Suppressor macrophage treated with lipopolysaccharide for 1 hour (primary cell): ENCODE measurements at places on chromosomes 2 and 18.

DNA sequence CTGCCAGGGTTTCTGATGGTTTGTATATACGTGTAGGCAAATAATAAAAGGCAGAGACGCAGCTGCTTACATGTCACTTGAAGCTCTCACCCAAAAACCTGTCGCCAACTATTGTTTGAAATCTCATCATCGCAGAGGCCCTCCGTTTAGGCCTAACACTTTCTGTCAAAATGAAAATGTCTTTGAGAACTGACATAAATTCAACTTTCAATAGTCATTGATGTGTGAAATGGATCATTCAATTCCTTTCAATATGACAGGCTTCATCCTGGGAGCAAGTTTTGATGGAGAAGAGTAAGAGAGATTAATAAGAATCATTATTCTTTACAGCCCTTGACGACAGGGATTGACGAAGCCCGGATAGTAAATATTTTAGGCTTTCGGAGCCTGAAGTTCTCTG is 2.7 kb downstream of the ACTG2 start:
- no peak for DNase-seq

DNA sequence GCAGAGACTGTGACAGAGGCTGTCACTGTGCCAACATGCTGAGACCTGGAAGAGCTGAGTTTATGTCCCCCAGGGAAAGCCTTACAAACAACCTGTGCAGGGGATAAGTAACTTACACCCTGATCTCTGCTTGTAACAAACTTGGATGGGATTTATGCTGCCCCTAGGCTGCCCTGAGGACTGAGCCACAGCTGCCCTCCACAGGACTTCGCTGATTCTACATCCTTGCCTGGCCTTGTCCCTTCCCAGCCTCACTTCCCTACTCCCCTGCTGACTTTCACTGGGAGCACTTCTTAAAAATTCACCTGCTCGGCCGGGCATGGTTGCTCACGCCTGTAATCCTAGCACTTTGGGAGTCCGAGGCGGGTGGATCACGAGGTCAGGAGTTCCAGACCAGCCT is 45.9 kb upstream of the ASAP2 start:
- no peak for DNase-seq

- DNase-seq: no peak
Measured at GRCh38 chr2:234453216-234453615, 43.7 kb downstream of the ARL4C start.

- peak; percentile 31 for DNase-seq
Measured at GRCh38 chr2:37318401-37318800, 6.2 kb downstream of the PRKD3 start.

DNA sequence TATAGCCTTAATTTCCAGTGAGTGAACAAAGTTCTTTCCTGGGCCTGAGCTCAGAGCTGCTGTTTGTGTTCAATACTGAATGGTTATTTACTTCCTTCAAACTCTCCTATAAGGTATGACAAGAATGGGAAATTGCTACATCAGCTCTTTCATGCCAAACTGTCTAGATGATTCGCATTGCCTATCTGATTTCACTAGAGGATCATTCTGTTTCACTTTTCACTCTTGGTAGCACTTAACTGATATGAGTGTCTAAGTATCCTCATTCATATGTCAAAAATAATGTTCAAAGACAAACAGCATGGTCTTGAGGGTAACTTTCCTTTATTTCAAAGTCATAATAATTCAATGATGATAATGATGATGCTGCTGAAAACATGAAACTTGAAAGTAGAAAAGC is 32.9 kb upstream of the SCG2 start:
- no peak for DNase-seq

DNA sequence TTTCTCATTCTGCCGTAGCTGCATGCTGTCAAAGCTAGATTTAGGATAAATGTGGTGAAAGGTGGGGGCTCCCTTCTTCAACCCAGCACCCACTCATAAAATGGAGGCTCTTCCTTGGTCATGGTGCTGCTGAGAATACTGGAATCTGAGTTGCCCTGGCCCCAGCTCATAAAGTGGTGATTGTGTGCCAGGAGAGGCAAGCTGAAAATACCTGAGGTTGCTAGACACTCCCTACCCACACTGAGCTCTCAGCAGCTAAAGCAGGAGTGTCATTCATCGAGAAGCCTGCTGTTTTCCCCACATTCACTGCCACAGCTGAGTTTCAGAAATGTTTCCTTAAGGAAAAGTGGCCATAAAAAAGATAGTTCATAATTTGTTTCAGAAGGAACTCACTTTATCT is 297.1 kb upstream of the RBMS1 start:
- DNase-seq: no peak

GRCh38 chr18:53946594-53946993 is 277.9 kb downstream of the MBD2 start:
- DNase-seq: no peak

DNA sequence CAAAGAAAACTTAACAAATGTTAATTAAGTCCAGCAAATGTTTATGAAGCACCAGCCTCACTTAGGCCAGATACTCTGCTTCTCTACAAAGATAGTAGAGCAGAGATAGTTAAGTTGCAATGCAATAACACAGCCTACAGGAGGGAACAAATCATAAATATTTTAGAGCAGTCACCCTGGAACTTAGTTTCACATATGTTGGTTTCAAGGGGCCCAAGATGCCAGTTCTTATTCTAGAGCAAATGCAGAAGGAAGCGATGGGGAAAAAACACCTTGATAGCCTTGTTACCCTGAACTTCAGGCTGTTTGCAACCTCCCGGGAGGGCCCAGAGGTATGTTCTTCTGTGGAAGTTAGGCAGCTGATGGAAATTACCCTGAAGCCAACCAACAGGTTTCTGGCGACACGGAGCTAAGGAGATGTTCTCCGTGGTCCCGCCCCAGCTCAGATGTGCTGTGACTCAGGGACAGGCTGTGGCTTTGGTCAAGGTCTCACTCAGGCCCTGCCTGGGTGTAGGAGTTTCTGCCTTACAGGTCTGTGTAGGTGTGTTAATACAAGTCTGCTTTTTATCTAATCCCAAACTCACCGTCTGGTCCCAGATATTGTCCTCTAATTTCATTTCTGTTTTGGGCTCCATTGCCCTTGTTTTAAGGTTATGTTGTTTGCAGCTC is 3.8 kb downstream of the CTIF start:
- DNase-seq: no peak

- DNase-seq: no peak
Measured at GRCh38 chr2:238967031-238967977, 119.4 kb downstream of the TWIST2 start.

- DNase-seq: no peak
Measured at GRCh38 chr2:164589522-164589921, 31.8 kb downstream of the GRB14 start.

GRCh38 chr2:230323385-230324106 is 3.4 kb upstream of the SP140L start:
- peak; percentile 8 for DNase-seq

- no peak for DNase-seq
Measured at GRCh38 chr2:23235292-23235691, 149.7 kb upstream of the KLHL29 start.

GRCh38 chr2:201233192-201233811 is 27.0 kb upstream of the CASP8 start:
- DNase-seq: peak; percentile 91

DNA sequence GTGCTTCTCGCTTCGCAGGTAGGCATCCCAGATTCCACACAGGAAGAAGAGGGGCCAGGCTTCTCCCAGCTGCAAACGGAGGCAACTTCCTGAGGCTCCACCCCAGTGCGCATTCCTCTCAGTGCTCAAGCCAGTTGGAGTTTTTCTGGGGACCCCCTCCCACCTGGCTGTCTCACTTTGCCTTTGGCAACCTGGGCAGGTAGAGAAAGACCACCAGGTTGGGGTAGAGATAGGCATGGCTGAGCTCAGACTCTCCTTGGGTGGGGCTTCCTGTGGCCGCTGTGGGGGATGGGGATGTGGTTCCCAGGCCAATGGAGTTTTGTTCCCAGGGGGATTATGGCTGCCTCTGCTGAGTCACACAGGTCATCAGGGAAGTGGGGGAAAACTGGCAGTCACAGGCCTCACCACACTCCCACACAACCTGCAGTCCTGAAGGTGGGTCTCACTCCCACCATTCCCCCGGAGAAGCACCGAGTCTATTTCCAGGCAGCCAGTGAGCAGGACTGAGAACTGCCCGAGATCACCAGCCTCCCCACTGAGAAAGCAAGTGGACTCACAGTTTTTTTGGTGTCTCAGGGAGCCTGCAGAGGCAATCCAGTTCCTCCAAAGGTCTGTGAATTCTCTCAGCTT is 38.1 kb downstream of the SLC39A10 start:
- DNase-seq: no peak

DNA sequence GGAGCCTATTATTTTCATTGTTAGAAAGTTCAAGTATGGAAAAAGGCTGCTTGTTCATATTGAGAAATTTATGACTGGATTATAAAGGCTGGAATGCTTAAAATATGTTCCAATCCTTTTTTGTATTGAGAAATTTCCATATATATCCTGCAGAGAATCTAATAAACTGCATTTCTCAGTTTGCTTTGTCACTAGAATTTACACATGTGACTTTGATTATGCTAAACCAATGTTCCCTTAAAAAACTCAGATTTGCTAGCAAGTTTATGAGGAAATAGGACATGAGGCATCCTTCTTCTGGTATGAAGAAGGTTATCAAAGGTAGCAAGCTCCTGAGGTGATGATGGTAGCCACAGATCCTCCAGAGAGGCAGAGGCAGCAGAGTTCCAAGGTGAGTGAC is 29.2 kb upstream of the DSEL start:
- no peak for DNase-seq

GRCh38 chr2:158217593-158217992 is 115.9 kb downstream of the UPP2 start:
- no peak for DNase-seq

- DNase-seq: peak; percentile 94
Measured at GRCh38 chr2:85707304-85707703, 13.1 kb downstream of the GNLY start.

DNA sequence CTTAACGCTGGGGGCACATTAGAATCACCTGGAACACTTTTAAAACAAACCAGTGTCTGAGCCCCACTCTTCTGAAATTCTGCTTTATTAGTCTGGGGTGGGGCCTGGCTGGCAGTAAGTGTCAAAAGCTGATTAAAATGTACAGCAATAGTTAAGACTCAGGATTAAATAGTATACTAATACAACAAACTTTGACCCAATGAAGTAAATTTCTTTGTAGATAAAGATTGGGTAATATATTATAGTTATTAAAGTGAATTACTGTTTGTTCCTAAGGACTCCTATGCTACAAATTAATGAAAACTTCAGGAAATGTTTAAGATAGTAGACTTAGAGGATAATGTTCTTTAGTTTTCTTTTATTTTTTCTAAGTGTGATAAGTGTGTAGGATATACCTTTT is 160.9 kb downstream of the FAM124B start:
- no peak for DNase-seq

- no peak for DNase-seq
Measured at GRCh38 chr2:150320608-150321007, 166.9 kb downstream of the RND3 start.
